HCT116 (cell line): ENCODE measurements at places on chromosomes 16 and 17. TPM values are rescaled to one million over a fixed set of nuclear protein-coding genes. Genes with fewer than 3 reads are reported as not detected.
A peak's percentile ranks its signal among the peaks of the same experiment; 100 is the strongest.

SSTR5 gene
- 7.2 TPM for total RNA-seq

USP31 gene
- total RNA-seq = 12.2 TPM

HSD11B2 gene
- 9.7 TPM for total RNA-seq

ITGB4 gene
- 568 TPM for total RNA-seq

DNA sequence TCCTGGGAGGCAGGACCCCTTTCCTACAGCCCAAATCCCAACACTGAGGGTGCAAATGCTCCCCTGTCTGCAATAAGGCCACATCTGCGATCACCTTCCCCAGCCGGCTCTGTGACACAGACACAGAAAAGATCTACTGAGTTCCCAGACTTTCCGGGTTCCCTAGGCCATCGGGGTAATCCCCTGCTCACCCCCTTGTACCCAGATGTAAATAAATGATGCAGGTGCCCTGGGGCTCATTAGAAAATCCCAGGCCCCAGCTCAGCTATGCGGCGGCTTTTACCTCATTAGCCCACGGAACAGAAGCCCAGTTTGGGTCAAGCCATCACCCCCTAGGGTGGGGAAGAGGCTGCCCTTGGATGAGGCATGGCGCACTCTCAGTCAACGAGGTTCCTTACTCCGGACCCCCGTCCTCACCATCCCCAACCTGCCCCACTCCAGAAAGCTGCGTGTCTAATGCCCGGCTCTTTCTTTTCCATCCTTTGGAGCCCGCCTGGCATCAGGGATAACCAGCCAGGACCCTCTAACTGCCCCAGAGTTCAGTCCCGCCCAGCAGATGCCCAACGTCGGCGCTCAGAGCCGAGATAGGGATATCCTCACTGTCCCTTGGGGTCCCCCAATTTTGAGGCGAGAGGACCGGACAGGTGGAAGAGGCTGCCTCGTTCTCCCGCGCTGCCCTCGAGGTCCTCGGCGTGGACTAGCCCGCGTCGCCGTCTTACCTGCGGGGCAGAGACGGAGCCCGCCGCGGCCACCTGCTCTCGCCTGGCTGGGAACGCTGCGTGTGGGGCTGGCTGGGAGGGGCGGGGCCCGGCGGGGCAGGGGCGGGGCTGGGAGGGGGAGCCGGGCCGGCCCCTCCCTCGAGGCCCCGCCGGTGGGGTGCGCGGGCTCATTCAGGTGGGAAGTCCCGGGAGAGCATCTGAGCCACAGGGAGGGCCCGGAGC is at the start of gene ZNF385C:
TSS of gene ZNF385C (minus strand) at position 783 of the 941 bp plus-strand sequence. CDS start 35,417 bp downstream, outside the sequence.
- no peak for DNase-seq
- no peak within 1 kb of the TSS for H3K4me3 ChIP-seq
- no peaks in the 10 kb centered on the region; the same call in 1 of the 2 replicates for H3K4me1 ChIP-seq
- H3K36me3 ChIP-seq = no peaks in the 10 kb centered on the region
- no peak within 1 kb of the TSS for H3K27ac ChIP-seq

GRCh38 chr17:38586788-38587187 is 19.0 kb downstream of the SRCIN1 start:
- no peak overlapping the region for H3K4me3 ChIP-seq
- no peak for DNase-seq

- no peak overlapping the region for H3K27ac ChIP-seq
- no peaks in the 10 kb centered on the region for H3K36me3 ChIP-seq
- H3K27me3 ChIP-seq = no peaks in the 10 kb centered on the region
- H3K4me1 ChIP-seq = peaks cover 25% of the 10 kb centered on the region
These were observed 368.1 kb downstream of the C16orf95 start for GRCh38 chr16:86949116-86949515.

DNA sequence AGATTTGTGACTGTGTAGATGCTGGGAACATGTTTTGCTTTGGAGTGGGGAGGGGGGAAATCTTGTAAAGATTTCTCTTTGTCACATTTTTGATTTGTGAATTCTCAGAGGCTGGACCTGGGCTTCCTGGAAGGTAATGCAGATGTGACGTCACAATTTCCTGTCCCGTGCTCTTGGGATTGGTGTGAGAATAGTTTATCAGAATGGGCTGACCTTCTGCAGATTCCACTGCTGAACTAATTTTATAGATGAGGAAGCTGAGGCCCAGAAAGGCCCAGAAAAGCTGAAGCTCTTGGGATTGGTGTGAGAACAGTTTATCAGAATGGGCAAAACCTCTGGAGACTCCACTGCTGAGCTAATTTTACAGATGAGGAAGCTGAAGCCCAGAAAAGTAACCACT is 34.0 kb downstream of the HS3ST3B1 start:
- H3K27me3 ChIP-seq = no peaks in the 10 kb centered on the region
- no peak for DNase-seq

GRCh38 chr16:72997141-72997542 is 50.8 kb downstream of the ZFHX3 start:
- peaks cover 4% of the 10 kb centered on the region; the same call in 1 of the 2 replicates for H3K4me1 ChIP-seq
- no peaks in the 10 kb centered on the region for H3K36me3 ChIP-seq
- no peak overlapping the region for H3K27ac ChIP-seq
- H3K27me3 ChIP-seq = no peaks in the 10 kb centered on the region

- peak overlapping the region; percentile 30 for H3K4me3 ChIP-seq
- peaks cover 13% of the 10 kb centered on the region for H3K4me1 ChIP-seq
- peak overlapping the region; percentile 0; the same call in 1 of the 2 replicates for H3K27ac ChIP-seq
- H3K27me3 ChIP-seq = no peaks in the 10 kb centered on the region; the same call in 1 of the 2 replicates
These were observed 19.7 kb downstream of the IGF2BP1 start for GRCh38 chr17:49016775-49017463.

DNA sequence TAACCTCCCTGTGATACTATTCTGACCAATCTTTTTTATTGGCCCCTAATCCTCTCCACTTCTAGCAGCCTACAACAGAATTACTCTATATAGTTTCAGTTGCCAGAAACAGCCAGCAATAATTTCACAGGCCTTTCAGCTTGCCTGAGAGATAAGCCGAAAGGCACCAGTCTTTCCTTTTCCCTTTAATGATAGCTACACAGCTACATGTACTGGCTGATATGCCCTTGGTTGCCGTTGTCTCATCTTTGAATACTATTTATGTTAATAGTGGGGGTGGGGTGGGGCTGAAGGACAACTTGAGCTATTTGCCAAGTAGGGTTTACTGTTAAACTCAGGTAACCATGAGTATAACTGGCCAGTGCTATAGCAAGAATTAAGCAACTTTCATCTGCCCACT is 35.8 kb upstream of the RASL10B start:
- no peak for DNase-seq
- no peak overlapping the region for H3K27ac ChIP-seq
- no peak overlapping the region for H3K4me3 ChIP-seq
- no peaks in the 10 kb centered on the region for H3K4me1 ChIP-seq
- no peaks in the 10 kb centered on the region for H3K27me3 ChIP-seq

DNA sequence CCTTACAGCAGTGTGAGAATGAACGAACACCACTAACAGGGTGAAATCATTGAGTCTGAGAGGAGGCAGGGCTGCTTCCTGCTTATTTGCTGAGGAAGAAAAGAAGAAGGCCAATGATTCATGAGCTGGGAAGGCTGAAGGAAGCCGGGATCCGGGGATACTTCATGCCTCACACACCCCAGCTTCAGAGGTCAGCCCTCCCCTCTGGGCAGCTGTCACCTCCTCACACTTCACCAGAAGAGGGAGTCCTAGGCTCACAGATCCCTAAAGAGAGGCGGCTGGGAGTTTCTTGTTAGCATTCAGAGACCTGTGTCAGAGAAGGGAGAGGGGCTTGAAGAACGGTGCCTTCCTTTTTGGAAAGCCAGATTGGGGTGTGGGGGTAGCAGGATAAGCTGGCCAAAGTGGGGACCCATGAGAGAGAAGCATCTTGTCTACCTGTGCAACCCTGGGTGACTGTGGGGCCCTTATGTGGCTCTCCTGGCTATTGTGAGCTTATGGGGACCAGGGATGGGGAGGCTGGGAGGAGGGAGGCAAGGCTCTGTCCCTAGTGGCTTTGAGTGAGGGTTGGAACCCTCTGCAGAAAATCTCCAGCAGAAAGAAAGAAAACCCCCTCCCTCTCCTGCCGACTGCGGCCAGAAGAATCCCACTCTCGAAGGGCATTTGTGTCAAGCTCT is 94.6 kb downstream of the RGS9 start:
- H3K27ac ChIP-seq = no peak overlapping the region
- no peaks in the 10 kb centered on the region for H3K36me3 ChIP-seq
- H3K27me3 ChIP-seq = no peaks in the 10 kb centered on the region
- H3K4me1 ChIP-seq = peaks cover 24% of the 10 kb centered on the region

DNA sequence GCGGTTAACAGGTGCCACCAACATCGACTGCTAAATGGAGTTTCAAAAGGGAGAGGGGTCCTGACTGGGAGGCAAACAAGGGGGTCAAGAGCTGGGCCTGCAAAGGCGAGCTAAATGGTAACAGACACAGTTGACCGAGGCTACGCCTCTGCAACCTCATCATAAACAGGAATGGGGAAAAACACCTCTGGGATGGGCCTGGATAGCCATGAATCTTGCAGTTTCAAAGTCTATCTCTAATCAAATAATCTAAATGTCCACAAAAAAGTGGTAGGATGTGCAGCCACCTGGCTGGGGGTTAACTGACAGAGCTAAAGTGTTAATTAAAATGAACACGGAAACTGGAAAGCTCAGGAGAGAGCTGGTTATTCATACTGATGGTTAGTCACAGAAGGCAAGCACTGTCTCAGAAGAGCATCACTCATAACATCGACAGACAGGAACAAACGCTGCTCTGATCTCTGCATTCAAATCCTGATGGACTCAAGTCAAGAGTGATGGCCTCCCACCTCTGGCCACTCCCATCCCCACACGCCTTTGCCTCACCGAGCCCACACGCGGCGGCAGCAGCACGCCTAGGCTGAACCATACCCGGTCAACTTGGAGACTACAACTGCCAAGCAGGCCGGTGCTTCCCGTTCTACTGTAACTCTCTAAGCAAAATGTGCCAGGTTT is 56.3 kb downstream of the CREBBP start:
- H3K4me3 ChIP-seq = no peak overlapping the region
- peaks cover 19% of the 10 kb centered on the region for H3K4me1 ChIP-seq
- H3K27ac ChIP-seq = no peak overlapping the region
- no peaks in the 10 kb centered on the region for H3K36me3 ChIP-seq
- DNase-seq = no peak

- no peak for DNase-seq
- no peak overlapping the region for H3K4me3 ChIP-seq
- no peaks in the 10 kb centered on the region for H3K4me1 ChIP-seq
- no peak overlapping the region for H3K27ac ChIP-seq
- H3K36me3 ChIP-seq = no peaks in the 10 kb centered on the region
These were observed 45.1 kb upstream of the TOX3 start for GRCh38 chr16:52591934-52592592.

DNA sequence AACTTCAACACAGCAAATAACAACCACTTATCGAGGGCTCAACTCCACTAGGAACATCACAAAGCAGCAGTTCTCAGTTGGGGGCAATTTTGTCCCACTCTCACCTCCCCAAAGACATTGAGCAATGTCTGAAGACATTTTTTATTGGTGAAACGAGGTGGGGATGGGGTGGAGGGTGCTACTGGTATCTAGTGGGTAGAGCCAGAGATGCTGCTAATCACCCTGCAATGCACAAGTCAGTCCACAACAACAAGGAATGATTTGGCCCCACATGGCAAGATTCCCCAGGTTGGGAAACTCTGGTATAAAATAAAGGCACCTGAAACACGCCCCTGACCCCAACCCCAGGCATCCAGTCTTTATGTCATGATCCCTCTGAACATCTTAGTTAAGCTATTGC is 33.3 kb downstream of the TLE7 start:
- H3K27ac ChIP-seq = no peak overlapping the region
- H3K4me3 ChIP-seq = no peak overlapping the region
- H3K27me3 ChIP-seq = peaks cover 29% of the 10 kb centered on the region
- no peaks in the 10 kb centered on the region for H3K36me3 ChIP-seq
- no peaks in the 10 kb centered on the region; the same call in 1 of the 2 replicates for H3K4me1 ChIP-seq
- no peak for DNase-seq

DNA sequence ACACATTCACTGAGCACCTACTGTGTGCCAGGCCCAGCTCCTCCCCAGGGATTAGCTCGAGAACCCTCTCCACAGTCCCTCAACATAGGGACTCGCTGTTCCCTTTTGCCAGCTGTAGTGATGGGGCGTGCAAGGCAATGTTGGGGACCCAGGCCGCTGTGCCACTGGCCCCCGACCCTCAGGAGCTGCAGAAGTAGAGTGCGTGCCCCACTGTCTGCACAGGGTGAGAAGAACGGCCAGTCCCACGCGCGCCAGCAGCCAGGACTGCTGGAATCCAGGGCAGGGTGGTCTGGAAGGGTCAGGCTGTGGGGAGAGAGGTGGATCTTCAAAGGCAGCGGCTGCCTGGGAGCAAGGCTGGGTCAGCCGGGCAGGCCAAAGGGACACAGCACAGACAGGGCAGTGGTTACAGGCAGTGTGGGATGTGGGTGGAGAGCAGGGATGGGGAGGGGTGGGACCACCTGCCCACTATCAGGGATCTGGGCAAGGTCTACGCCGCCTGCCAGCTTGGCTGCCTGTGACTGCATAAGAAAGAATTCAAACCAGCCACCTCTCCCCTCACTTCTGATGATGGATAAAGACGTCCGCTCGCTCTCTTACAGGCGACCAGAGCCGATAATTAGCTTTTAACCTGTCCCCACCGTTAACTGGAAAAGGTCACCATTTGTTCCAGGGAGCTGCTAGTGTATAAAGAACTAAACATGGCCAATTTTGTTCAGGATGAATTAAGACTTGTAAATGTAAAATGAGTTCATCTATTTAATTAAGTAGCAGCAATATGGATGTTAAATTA is 86.7 kb upstream of the GSE1 start:
- H3K27me3 ChIP-seq = no peaks in the 10 kb centered on the region
- no peaks in the 10 kb centered on the region for H3K36me3 ChIP-seq
- no peak overlapping the region for H3K27ac ChIP-seq
- H3K4me1 ChIP-seq = peaks cover 36% of the 10 kb centered on the region
- no peak overlapping the region for H3K4me3 ChIP-seq
- no peak for DNase-seq

- no peaks in the 10 kb centered on the region for H3K36me3 ChIP-seq
- no peak overlapping the region for H3K4me3 ChIP-seq
These were observed 44.7 kb upstream of the MEAK7 start for GRCh38 chr16:84548971-84549844.

- peaks cover 67% of the 10 kb centered on the region for H3K4me1 ChIP-seq
- no peaks in the 10 kb centered on the region for H3K27me3 ChIP-seq
- peaks cover 38% of the 10 kb centered on the region for H3K36me3 ChIP-seq
- no peak for DNase-seq
These were observed 18.3 kb downstream of the ZSWIM7 start for GRCh38 chr17:15981208-15981607.

GRCh38 chr16:66271074-66272060 is 95.1 kb upstream of the CDH5 start:
- H3K4me1 ChIP-seq = peaks cover 22% of the 10 kb centered on the region
- H3K36me3 ChIP-seq = no peaks in the 10 kb centered on the region
- no peak overlapping the region for H3K27ac ChIP-seq
- DNase-seq = no peak
- no peak overlapping the region for H3K4me3 ChIP-seq
- no peaks in the 10 kb centered on the region for H3K27me3 ChIP-seq
